ENCODE measurements at places on chromosomes 11 and 22.
A peak's percentile ranks its signal among the peaks of the same experiment; 100 is the strongest.

GRCh38 chr11:120441592-120441991 is 70.0 kb upstream of the GRIK4 start:
- DNase-seq: no peak

DNA sequence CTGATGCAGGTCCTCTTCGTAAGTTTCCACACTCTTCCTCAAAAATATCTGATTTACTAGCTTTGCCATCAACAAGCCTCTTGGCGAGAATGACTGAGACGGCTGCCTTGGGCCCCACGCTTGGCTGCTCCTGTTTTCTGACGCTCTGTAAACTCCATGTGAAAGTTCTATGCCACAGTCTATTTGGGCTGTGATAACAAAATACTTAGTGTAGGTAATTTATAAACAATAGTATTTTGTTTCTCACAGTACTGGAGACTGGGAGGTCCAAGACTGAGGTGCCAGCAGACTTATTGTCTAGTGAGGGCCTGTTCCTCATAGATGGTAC is 123.2 kb upstream of the SORL1-AS1 start:
- no peak for DNase-seq

DNA sequence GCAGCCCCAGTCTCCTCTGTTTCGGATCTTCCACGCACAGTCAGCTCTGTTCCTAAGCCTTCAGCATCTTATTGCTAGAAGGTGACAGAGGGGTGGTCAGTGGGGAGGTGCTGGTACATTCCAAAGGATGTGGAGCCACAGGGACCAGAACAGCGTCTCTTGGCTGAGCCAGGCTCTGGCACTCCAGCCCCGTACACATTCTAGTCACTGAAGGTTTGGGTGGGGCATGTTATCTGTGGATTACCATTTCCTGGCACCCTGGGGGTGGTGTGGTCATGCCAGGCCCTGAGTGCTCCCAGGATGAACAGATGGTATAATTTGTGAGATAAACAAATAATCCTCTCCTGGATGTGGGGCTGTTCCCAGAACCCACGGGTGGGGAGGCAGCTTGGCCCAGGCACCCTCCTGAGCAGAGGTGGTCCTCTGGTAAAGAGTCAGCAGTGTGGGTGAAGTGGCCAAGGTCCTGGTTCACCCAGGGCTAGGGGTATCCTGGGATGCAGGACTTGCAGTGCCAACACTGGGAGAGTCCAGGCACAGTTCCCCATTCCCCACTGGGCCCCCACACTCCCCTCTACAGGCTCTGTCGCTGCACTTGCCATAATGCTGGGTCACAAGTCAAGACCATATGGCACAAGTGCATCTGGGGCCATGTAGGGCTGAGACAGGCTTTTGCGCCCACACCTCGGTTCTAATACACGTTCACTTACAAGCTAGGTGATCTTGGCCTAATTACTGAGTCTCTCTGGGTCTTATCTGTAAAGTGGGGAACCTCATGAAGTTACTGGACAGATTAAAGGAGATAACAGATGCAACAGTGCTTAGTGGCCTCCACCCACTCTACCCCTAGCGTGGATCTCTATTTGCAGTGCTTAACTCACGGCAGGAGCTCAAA is 33.0 kb downstream of the DKK3 start:
- DNase-seq: no peak

- DNase-seq: no peak
Measured at GRCh38 chr11:91922846-91923245, 301.8 kb upstream of the FAT3 start.

DNA sequence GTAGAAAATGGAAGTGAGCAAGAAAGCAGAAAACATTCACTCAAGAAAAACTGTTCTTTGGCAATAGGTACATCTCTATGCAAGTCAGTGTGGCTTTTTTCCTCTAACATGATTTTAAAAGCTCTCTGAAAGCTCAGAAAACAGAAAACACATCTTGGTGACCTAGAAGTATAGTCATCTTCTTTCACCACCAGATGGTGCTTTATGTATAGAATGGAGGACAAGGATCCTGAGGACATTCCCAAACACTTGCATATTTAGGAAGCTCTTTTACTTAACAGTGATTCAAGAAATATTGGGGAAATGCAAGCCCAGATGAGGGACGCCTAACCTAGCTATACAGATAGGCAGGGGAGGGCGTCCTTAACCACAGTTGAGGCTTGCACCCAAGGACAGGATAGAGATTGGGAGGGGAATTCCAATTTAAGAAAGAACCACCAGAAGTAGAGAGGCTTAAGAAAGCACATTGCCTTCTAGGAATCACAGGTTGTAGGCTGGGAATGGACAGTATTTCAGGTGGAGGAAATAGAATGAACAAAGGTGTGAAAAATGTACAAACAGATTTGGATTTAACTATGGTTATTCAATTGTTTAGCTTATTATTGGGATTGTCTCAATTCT is 13.8 kb upstream of the CCDC81 start:
- no peak for DNase-seq

GRCh38 chr11:70420008-70420464 is 21.7 kb downstream of the CTTN start:
- no peak for DNase-seq

DNA sequence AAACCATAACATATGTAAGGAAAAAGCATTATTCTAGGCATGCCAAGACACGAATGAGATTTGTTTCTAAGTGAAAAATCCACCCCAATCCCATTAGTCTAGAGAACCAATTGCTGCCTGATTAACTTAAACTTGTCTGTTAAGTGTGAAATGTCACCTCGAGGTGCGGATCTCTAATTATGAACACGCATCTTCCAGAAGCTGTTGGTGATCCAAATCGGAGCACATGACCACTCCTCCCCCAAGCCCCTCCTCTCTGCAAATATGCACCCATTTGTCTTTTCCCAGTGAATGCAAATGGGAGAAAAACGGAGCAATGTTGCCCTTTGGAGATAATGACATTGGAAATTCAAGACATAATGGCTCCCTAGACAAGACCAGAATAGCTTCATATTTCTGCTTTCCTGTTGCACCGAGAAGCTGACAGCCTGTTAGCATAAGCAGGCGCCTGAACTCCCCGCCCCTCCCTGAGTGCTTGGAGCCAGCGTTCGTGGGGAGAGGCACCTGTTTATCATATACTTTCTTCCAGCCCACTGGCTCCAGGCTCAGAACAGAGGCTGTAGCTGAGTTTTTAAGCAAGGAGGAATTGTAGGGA is 6.0 kb upstream of the FXYD6 start:
- DNase-seq: no peak

GRCh38 chr11:77154381-77155081 is 26.5 kb downstream of the MYO7A start:
- DNase-seq: no peak

DNA sequence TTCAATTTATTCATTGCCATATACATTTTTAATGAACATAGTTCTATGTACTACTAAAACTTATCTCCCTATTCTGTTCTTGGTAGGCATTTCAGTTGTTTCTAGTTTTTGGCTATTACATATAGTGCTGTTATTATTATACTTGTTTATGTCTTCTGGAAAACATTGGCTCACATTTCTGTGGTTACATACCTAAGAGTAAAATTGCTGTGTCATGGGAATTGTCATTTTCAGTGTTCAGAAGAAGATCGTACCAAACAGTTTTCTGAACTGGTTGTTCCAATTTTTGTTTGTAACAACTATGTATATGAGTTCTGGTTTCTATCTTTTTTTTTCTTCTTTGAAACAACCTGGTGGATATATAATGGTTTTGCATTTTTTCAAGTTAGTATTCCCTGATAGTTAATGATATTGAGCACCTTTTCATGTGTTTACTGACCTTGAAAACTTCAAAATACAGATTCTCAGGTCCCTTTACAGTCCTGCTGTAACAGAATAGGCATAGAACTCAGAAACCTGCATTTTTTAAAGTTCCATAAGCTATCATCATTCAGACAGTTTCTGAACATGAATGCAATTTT is 230.7 kb downstream of the JRKL start:
- no peak for DNase-seq

DNA sequence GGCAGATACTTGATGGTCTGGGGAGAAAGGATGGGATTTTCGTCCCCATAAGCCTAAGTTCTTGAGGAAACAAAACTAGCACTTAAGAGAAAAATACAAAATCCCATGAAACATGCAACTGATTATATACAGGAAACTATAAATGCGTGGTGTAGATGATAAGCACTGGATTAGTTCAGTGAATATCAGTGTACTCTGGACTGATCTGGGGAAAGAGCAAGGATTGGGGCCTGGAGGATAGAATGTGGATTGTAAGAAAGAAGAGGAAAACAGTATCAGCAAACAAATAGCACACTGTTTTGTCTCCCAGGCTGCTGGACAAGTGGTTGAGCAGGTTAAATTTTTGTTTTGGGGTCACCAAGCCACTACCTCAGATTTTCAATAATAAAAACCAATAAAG is 49.8 kb downstream of the DCUN1D5 start:
- no peak for DNase-seq

DNA sequence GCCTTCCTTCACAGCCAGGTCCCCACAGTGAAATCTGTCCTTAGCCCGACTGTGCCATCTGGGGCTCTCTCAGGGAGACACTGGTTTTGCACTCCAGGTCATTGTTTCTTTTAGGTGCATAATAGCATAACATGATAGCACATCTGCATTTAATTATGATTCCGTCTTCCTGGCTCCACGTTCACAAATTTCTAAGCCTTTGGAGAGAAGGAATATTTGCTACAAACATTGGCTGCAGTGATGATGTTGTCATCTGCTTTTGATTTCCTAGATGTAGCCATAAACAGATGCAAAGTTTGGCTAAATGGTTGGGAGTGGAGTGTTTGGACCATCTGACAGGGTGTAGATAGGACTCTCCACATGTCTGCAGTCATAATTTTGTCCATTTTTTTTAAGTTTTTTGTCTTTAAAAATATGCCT is 12.0 kb upstream of the CAT start:
- DNase-seq: no peak

DNA sequence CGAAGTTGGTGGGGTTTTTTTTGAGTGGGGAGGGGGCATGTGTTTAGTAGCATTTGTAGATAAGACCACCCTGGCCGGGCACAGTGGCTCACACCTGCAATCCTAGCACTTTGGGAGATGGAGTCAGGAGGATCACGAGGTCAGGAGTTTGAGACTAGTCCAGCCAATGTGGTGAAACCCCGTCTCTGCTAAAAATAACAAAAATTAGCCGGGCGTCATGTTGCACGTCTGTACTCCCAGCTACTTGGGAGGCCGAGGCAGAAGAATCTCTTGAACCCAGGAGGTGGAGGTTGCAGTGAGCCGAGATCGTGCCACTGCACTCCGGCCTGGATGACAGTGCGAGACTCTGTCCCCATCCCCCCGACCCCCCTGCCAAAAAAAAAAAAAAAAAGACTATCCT is 34.6 kb downstream of the CECR2 start:
- DNase-seq: no peak

DNA sequence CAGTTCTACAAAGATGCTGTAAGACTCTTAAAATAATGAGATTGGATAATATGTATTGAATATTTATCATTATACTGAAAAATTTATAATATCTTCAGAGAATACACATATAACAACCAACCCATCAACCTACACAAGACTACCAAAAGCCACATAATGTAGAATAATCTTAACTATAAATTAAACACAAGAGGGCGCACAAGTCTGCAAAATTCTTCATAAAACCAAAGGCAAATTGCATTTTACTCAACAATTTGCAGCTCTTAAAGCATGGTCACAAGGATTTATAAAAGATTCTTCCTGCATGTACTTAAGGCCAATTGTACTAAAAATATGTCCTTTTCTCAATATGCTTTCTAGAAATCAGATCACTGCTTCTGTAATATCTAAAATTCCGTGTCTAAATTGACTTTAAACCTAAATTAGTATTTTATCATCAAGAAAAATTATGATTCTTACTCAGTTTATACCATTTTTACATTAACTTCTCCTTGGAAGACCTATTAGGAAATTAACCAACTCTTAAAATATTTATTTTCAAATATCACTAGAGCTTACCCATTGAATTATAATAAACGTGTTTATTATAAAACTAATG is 79.0 kb downstream of the TTC28 start:
- peak; percentile 59 for DNase-seq

GRCh38 chr22:28025333-28025732 is 106.3 kb upstream of the PITPNB start:
- no peak for DNase-seq

DNA sequence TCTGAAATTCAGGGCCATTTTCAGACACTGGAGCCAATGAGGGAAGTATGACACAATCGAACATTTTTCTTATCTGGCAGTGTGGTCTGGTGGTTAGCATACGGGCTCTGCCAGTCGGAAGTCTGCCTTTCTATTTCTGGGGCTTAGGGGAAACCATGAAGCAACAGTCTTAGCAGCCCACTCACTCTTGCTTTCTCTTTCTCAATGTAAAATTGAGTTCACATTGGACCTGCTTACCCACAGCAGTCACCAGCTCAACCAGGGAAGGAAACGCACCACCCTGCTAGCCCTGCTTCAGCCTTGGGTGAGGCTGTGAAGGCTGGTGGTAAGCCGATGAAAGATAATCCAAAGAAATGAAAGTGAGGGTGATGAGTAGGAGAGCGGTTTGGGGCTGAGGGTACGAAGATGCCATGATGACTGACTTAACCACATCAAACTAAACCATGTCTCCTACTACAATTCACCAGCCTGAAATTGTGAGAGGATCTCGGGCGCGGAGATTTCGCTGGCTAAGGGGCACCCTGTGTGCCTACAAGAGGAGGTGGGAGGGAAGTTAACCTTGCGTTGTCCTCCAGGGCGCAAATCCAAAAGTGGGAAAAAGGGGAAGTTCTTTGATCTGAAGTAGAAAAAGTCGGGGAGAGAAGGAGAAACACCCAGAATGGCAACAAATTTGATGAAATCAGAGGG is 2.0 kb upstream of the LMO2 start:
- peak; percentile 57 for DNase-seq

DNA sequence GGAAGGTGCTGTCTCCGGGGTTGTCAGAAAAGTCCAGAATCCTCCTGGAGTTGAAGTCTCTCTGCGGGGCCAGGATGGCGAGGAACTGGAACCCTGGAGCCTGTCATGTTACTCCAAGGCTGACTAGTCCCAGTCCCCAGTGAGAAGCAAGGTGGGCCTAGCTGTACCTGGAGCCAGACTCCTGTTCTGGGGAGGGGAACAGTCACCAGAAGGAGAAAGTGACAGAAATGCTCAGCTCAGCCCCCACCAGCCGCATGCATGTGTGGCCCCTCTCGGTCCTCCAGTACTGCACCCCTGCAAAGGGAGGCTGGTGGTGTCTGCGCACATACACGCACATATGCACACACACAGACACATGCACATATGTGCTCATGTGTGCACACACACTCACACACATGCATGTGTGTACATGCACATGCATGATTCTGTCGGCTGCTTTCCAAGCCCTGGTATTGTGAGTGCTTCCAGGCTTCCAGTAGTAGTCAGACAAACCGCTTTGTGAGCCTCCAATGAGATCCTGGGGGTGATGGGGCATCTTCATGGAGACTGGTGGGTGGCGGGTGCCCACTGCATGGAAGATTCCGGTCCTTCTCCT is 54.3 kb downstream of the RTL6 start:
- no peak for DNase-seq

GRCh38 chr11:17744151-17744940 is 9.8 kb downstream of the KCNC1 start:
- no peak for DNase-seq

DNA sequence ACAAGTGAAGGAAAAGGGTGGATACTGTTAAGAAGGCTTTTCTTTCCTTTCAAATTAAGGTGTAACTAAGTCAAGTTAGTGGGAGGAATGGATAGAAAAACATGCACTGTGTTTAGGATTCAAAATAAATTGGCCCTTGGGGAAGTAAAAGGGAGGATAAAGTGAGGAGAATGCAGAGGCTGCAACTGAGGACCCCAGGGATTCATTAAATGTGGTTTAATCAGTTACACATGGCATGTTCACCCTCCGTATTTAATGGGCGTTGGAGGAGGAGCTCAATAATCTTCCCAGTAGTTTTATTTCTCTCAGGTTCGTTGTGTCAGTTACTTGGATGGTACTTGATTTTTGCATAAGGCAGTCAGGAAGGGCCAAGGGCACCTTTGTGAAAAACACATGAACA is 966.3 kb downstream of the JRKL start:
- no peak for DNase-seq
